Keratinocyte (primary cell): ENCODE measurements at places on chromosomes 5 and 9.

- no peak overlapping the region for H3K27ac ChIP-seq
- no peak for DNase-seq
- H3K4me1 ChIP-seq = peaks cover 4% of the 10 kb centered on the region
- H3K4me3 ChIP-seq = no peak overlapping the region
These were observed 116.1 kb downstream of the NRG2 start for GRCh38 chr5:139926797-139927503.

DNA sequence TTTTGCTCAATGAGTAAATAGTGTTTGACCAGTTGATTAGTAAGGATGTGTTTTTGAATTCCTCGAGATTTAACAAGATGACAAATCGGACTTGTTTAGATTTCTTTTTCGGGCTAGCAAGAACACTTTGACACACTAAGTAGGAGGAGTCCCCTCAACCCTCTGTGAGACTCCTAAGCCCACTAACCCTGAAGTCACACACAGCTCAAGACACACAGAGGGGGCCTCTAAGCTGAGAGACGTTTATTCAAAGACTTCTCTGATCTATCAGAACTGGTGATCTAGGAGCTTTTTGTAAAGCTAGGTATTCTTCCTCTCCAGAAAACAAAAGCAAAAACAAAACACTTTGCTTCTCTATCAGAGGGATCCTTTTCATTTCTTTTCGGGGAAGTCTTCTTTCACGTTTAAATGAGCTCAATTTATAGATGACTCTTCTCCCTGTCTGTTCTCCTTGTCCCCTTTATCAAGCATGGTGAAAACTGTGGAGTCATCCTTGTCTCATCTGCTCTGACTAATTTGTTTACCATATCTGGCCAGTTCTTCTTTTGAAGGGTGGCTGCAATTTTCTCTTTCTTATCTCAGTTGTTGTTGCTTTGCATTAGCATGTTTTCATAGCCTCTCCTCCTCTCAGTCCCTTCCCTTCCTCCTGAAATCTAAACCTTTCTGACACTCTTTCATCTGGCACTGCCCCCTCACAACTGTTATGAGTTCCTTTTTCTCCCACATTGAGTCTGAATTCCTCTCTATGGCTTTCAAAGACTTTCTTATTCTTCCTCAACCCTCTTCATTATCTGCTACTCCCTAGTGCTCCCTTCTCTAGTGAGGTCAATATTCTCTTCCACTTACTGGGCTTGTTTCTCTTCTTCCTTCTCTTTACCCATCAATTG lies 68.5 kb upstream of the RAI14 start:
- no peaks in the 10 kb centered on the region for H3K27me3 ChIP-seq
- no peak overlapping the region for H3K4me3 ChIP-seq
- peaks cover 35% of the 10 kb centered on the region for H3K4me1 ChIP-seq
- peak overlapping the region; percentile 74 for H3K27ac ChIP-seq

DNA sequence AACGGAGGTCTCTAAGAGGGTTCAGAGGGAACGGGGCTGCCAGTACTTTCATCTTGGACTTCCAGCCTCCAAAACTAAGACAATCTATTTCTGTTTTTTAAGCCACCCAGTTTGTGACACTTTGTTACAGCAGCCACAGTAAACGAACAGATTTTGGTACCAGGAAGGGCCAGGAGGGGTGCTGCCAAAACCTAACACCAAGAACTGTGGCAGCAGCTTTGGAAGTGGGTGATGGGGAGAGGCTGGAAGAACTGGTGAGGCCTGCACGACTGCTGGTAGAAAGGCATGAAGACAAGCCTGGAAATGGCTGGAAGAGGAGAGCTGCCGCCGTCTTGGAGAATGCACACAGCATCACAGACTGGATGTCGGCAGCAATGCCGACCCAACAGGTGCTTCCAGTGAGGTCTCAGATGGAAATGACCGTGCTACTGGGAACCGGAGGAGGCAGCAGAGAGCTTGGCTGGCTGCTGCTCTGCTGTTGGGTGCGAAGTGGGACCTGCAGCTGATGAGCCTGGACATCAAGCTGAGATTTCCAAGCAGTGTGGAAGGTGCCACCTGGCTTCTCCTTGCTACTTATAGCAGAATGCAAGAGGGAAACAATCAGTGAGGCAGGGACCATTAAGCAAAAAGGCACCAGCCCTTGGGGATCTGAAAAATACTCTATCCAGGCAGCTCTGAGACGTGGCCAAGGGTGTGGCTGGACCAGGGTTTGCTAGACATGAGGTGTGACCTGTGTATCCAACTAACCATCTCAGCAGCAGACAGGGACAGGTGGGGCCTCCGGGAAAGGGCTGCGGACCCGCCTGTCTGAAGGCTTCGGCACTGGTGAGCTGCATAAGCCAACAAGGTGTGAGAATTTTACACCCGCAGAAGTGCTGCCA lies 4.7 kb upstream of the TMEM210 start:
- H3K4me3 ChIP-seq = no peak overlapping the region
- no peak overlapping the region for H3K27ac ChIP-seq
- no peak for DNase-seq
- peaks cover 38% of the 10 kb centered on the region for H3K27me3 ChIP-seq
- peaks cover 7% of the 10 kb centered on the region for H3K36me3 ChIP-seq

DNA sequence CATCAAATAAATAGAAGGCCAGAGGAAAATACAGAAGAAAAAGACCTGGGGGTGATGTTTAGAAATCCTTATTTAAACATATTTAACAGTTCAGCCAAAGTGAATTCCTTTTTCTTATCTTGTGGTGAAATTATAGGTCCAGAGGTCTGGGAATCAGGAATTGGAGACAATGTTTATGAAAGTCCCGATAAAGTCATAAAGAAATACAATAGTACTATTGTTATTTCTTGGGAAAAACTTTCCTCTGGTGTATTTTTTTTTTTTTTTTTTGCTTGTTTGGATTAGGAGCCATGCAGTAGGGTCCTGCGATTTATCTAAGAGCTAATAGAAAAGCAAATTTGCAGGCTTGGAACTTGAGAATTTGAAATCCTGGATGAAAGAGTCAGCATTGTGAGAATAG lies 426 bp downstream of the C7 start:
- no peak overlapping the region for H3K4me3 ChIP-seq
- no peaks in the 10 kb centered on the region for H3K36me3 ChIP-seq
- H3K4me1 ChIP-seq = no peaks in the 10 kb centered on the region
- DNase-seq = no peak

DNA sequence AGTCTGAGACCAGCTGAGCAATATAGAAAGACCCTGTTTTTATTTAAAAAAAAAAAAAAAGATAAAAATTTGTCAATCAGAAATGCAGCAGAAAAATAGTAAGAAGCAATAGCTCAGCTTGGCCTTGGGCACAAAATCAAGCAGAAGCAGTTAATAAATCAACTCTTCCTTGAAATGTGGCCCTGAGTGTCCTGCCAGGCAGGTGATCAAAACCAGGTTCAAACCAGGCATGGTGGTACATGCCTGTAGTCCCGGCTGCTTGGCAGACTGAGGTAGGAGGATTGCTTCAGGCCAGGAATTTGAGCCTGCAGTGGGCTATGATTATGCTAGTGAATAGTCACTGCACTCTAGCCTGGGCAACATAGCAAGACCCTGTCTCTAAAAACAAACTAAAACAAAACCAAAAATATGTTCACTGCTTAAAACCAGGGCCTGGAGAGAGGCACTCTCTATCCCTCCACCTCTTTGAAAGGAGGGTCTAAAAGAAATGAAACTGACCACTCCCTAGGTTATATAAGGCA lies 27.9 kb upstream of the KLF9 start:
- no peak overlapping the region for H3K27ac ChIP-seq
- H3K27me3 ChIP-seq = no peaks in the 10 kb centered on the region

GRCh38 chr9:37679649-37680402 lies 29.1 kb downstream of the FRMPD1 start:
- peaks cover 20% of the 10 kb centered on the region for H3K27me3 ChIP-seq
- no peak overlapping the region for H3K27ac ChIP-seq
- no peaks in the 10 kb centered on the region for H3K4me1 ChIP-seq

GRCh38 chr9:88312517-88313103 lies 75.6 kb upstream of the SPIN1 start:
- no peaks in the 10 kb centered on the region for H3K36me3 ChIP-seq
- H3K4me1 ChIP-seq = no peaks in the 10 kb centered on the region
- H3K4me3 ChIP-seq = no peak overlapping the region

DNA sequence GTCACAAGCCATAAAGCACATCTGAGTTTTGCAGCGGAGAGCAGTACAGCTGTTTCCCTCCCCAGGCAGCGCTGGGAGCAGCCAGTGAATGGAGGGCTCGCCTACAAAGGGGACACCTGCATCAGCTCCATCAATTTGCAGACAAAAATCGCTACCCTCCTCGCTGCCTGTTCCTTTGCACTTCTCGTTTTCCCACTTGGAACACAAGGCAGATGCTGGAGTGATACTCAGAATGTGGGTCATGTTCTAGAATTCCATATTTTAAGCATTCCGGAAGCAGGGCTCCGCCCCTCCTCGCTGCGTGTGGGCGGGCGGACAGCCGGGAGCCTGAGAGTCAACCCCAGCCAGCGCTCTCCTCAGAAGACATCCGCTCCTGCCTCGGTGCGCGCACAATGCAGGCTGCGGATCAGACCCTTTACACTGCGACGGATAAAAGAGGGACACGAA lies 92.1 kb downstream of the LMNB1 start:
- peak overlapping the region; percentile 40 for H3K4me3 ChIP-seq
- no peak overlapping the region for H3K27ac ChIP-seq

GRCh38 chr9:137669261-137669672 lies 50.5 kb downstream of the EHMT1 start:
- H3K36me3 ChIP-seq = peaks cover 4% of the 10 kb centered on the region
- no peaks in the 10 kb centered on the region for H3K27me3 ChIP-seq
- no peak overlapping the region for H3K4me3 ChIP-seq
- H3K27ac ChIP-seq = no peak overlapping the region
- no peak for DNase-seq

GRCh38 chr9:111588846-111589245 lies 10.6 kb downstream of the PTGR1 start:
- DNase-seq = no peak
- no peaks in the 10 kb centered on the region for H3K27me3 ChIP-seq
- no peak overlapping the region for H3K4me3 ChIP-seq
- no peak overlapping the region for H3K27ac ChIP-seq
- no peaks in the 10 kb centered on the region for H3K4me1 ChIP-seq
